ENCODE measurements at places on chromosomes 2 and 18.

GRCh38 chr2:28068088-28068487, 177.6 kb downstream of the BABAM2 start:
- no peak for DNase-seq

DNA sequence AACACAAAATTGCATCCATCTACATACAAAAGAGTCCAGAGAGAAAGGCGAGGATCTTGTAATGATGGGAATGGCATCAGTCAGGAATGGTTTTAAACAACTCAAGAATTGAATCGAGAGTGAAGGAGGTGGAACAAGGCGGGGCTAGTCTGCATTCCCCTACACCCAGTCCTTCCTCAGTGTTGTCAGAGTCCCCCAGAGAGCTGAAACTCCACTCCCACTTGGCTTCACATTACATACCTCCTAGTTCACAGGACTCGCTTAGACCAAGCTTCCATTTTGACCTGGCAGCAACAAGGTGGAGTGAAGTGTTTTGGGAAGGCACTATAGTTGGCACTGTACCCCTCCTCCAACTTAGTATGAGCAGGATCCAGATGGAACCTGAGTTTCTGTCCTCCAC, 1273.5 kb upstream of the CRIM1 start:
- no peak for DNase-seq

DNA sequence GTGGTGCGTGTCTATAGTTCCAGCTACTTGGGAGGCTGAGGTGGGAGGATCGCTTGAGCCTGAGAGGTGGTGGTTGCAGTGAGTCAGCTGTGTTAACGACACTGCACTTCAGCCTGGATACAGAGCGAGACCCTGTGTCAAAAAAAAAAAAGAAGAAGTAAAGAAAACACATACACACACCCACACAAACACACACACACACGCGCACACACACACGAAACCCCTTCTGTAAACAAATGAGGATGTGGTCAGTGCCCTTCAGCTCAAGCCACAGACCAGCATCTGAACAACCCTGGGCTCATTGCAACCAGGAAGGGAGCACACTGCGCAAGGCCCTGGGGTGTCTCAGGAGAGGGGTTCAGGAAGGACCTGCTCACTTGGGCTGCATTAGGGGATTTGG, 47.9 kb upstream of the KCNF1 start:
- no peak for DNase-seq

DNA sequence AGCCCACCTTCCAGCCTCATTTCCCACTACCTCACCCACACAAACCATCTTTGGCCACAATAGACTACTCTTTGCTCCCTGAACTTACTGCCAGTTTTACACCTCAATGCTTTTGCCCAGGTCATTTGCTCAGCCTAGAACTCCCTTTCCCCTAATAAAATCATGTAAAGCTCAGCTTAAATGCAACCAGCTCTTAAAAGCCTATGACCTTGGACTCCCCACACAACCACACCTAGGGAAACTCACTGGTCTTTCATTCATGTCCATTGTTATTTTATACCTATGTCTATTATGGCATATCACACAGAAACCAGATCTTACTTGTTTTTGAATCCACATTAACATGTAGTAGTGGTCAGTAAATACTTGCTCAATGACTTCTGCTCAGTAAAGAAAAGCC, 14.5 kb upstream of the XDH start:
- no peak for DNase-seq

DNA sequence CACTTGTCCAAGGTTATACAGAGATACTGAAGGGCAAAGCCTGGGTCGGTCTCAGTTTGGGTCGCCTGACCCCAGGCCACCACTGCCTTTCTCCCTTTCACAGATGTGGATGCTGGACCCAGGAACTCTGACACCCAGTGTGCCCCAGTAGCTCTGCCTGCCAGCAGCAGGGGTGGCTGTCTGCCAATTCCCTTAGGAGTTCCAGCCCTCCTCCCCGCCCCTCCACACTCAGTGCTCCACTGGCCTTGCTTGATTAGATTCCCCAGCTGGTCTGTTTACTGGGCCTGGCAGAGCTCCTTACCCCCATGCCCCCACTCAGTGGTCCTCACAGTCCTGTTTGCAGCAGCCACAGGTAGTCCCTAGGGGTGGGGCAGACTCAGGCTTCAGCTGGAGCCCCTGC, 75.5 kb downstream of the NPAS2 start:
- peak; percentile 61 for DNase-seq

GRCh38 chr2:239791526-239792404, 233.4 kb downstream of the NDUFA10 start:
- DNase-seq = no peak

DNA sequence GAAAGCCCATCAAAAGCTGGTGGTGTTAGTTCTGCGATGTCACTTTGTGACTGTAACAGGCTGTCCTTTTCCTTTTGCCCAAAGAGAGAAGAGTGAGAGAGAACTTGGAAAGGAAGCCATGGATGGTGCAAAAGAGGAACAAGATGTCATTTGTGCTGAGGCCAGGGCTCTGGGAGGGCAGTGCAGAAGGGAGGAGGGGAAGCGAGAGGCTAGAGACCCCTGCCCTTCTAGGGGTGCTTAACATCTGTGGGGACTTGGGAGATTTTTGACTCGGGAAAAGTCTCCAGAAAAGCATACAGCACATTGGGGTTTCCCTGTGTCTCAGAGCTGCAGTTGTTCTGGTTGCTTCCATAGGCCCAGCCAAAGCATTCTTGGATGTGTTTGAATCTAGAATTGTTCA, 49.6 kb downstream of the ZBTB7C start:
- DNase-seq = no peak

GRCh38 chr2:179233626-179234430, 30.8 kb downstream of the SESTD1 start:
- no peak for DNase-seq

Data from amygdala (tissue), 56 donors.